RPMI7951 (cell line): ENCODE measurements at places on chromosomes 4 and X.

DNA sequence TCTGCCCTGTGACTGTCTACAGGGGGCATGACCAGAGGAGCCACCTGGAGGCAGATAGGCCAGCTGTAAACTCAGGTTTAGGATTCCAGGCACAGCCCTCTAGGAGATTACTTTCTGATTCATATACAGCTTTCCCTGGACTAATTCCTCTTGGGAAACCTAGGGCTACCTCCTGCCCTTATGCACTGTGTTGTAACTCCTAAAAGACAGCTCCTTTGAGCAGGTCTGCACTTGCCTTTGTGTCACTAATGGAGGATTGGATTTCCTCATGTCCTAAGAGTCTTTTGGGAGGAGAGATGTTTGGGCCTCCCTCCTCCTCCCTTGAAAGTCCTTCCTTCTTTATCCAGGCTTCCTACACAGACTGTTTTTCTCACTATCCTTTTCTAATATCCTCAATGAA lies 202.0 kb downstream of the PCDH19 start:
- no peak for DNase-seq

- DNase-seq = peak; percentile 40
Measured at GRCh38 chrX:56564164-56564885, 898 bp downstream of the UBQLN2 start.

DNA sequence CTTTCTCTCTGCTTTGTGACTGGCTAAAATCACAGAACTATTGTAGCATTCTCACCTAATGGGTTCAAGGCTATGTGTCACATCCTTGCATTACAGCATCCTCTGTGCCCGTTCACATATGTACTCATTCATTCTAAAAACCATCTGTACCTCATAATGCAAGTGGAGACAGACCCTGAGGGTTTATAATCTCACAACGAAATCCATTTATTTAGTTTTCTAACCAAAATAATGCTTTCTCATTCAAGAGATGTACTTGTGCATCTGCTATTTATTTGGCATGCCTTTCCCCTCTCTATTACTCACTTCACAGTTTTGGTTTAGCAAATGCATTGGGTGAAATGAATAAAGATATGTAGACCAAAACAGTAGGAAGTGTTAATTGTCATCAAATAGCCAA lies 261.5 kb downstream of the DCHS2 start:
- peak; percentile 16 for DNase-seq

DNA sequence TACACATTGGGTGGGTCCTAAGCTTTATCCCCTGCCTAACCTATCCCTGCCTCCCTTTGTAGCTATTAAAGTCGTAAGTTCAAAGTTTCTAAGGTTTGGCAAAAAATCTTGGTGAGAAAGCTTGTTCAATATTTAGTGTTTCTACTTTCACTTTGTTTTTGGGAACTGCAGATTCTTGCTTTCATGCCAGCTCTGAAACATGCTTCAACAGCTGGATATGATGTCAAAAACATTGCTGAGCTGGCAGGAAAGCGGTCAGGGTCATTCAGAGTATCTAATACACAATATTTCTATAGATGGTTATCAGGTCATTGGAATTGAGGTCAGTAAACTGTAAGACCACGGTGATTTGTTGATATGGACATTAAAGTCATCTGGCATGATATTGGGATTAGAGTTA lies 19.7 kb downstream of the CENPI start:
- DNase-seq = no peak

DNA sequence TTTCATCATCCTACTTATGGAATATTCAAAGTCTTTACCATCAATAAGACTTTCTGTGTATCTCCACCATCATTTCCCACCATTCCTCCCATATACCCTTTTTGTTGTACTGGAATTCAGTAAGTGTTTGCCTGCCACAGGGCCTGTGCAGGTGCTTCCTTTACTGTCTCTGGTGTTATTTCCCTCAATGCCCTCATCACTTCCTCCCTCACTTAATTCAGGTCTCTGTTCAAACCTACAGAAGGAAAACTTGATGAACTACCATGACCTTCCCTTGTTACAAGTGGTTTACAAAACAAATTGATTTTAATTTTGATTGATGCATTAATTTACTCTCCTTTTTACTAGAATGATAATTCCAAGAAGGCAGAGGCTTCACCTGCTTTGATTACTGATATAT lies 159.5 kb upstream of the FAT4 start:
- DNase-seq = no peak

- DNase-seq = no peak
Measured at GRCh38 chrX:18457000-18457399, 31.6 kb downstream of the CDKL5 start.

DNA sequence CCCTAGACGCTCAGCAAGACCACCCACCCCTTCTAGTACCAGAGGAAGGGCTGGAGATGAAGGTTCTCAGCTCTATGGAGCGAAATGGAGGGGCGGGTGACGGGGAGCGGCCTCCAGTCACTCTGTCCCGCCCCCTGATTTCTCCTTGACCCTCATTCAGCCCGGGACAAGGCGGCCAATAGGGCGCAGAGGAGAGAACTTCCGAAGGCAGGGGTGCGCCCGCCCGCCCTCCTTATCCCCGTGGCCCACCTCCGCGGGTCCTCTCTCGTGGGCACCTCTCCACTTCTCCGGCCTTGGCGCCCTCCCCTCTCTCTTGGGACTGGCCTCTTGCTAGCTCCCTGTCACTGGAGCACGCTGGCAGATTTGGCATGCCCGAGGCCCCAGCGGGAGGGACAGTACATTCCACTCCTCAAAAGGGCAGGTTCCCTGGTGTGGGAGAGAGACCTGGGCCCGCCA lies 1.1 kb upstream of the SEPTIN6 start:
- DNase-seq = no peak

- no peak for DNase-seq
Measured at GRCh38 chr4:2172627-2173231, 69.2 kb downstream of the HAUS3 start.

GRCh38 chr4:1682860-1683259 lies 1.3 kb downstream of the FAM53A start:
- no peak for DNase-seq

DNA sequence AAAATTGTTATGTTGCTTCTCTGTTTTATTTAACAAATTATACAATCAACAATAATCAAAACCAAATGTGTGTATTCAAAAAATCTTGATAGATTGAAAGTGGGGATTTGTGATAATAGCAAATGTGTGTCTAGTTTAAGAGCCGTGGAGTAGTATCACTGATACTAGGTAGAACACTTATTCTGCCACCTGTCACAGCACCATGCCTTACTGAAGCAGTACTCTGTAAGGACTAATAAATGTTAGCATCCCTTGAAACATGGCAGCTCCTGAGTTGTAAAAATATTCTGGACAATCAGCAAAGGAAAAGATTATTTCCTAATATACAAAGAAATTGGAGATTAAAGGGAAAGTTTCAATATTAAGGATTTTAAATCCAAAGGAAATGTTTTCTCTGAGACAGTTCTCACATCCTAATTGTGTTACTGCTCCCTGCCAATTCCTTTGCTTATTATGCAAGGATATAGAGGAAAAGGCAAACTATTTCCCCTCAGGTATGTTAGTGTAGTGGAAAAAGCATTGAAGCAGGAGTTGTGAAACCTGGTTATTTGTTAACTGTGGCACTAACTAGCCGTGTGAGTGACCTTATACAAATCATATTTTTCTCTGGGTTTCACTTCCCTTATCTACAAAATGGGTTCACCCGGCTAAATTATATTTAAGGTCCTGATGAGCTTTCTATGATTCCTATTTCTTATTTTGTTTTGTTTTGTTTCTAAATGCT lies 303.1 kb downstream of the ARHGAP24 start:
- DNase-seq = no peak

DNA sequence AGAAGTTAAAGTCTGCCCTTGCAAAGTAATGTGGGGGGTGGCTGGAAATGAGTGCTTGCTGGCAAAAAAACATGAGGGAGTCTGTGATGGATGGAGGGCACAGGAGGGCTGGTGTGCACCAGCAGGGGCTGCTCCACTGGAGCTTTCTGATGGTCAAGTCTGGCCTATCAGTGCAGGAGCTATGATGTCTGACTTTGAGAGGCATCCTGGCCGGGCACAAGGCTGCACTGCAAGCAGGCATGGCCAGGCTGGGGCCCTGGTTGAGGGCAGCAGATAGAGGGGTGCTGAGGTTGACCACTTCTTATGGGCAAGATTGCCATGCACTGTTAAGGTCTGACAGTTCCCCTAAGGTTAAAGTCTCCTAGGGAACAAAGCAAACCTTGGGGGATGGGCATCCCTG lies 1140.2 kb downstream of the FAM133A start:
- no peak for DNase-seq

DNA sequence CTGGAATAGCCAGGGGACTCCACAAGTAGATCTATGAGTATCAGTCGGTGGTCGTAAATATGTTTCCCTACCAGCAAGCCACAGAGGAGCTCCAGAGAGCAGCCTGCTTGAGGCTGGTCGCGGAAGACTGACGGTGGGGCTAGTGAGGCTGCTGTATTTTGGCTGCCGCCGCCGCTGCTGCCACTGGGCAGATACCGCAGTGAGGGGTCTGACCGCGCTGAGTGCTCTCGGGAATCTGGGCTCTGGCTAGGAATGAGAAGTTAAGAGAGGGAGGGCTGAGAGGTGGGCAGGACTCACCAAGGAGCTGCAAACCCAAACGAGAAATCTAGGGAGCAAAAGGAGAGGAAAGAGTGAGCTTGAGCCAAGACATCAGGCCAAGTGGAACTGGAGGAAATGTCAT lies at the start of gene EXOC1L:
EXOC1L (plus strand) TSS at position 157 of the 400 bp plus-strand sequence; CDS start at position 394, 237 bp downstream.
- DNase-seq = no peak

GRCh38 chr4:10524196-10524833 lies 67.1 kb upstream of the ZNF518B start:
- no peak for DNase-seq

- peak; percentile 53 for DNase-seq
Measured at GRCh38 chr4:112321776-112322684, 24.9 kb downstream of the ALPK1 start.
